Activated naive CD4-positive, alpha-beta T cell treated with anti-CD3 and anti-CD28 coated beads, Interleukin-2, amount 10 ng/mL, durations not matched to agents 5 hours and 36 hours (primary cell): ENCODE measurements at places on chromosomes 7 and 10. TPM values are rescaled to one million over a fixed set of nuclear protein-coding genes. Genes with fewer than 3 reads are reported as not detected.

The CYP3A5 gene
- total RNA-seq, result not detected

The TMEM236 gene
- total RNA-seq, result 0.05 TPM

The SORCS1 gene
- total RNA-seq, result not detected

The CLRN3 gene
- total RNA-seq, result not detected

The LEP gene
- not detected for total RNA-seq

The COMMD3 gene
- 70.2 TPM for total RNA-seq

The ADAM12 gene
- total RNA-seq, result 0.07 TPM

The HOXA10 gene
- total RNA-seq, result 0.29 TPM

The VAX1 gene
- total RNA-seq, result not detected

The PALD1 gene
- total RNA-seq, result 0.24 TPM

The ADAM22 gene
- total RNA-seq, result 2.2 TPM

The TLX1 gene
- not detected for total RNA-seq
